ENCODE measurements at places on chromosomes 6 and 20.

DNA sequence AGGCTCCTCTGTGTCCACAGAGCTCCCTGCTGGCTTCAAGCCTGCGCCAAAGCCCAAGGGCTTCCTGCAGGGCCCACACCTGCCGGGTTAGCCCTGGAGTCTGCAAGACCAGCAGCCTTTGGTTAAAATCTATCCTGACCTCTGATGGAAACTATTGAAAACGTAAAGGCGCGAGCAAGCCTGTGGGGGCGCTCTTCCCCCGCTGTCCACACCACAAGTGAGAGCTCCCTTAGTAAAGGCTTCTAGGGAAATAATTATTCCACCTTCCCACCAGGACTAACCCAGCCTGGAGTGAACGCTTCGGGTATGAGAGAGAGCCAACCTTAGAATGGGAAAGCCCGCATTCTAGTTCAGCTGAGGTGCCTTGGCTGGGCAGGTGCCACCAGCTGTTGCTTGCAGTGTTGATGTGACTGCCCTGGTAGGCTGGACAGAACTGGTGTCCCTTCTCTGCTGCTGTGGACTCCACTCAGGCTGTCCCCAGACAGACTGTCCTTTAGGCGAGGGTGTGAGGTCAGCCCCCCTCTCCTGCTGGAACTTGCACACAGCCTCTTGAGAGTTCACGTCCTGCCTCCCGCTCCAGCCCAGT is 68.7 kb downstream of the SYTL3 start:
- no peak for DNase-seq

GRCh38 chr6:90386399-90387382 is 90.0 kb upstream of the BACH2 start:
- DNase-seq, result no peak

- no peak for DNase-seq
These were observed 268.0 kb downstream of the LRFN2 start for GRCh38 chr6:40319124-40319523.

GRCh38 chr6:118502169-118502568 is 45.9 kb upstream of the PLN start:
- no peak for DNase-seq

- DNase-seq, result no peak
These were observed 3.5 kb upstream of the RAMACL start for GRCh38 chr6:166589786-166590574.

All from AML-193 (cell line).